Stimulated activated CD4-positive, alpha-beta T cell treated with anti-CD3 and anti-CD28 coated beads, Interleukin-12 subunit alpha, Interleukin-12 subunit beta, amount 100 ng/mL, for 24 hours (primary cell): ENCODE measurements at places on chromosomes 6 and 20.

GRCh38 chr20:64041040-64041780, 5.2 kb downstream of the C20orf204 start:
- no peak for DNase-seq

DNA sequence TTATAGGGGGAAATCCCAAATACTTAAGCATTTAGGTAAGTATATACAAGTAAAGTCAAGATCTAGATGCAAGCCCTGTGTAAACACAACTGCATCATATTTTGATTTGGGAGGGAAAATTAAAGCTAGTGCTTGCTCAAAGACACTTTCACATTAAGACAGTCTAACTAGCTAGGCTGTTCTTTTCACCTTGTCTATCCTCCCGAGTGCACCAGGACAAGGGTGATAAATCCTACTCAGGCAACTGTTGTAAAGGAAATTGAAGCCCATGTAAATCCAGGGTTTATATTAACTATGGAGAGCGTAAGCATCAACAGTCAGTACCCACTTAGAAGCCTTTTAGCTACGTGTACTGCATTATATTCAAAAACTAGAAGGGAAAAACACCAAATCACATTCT, 19.3 kb upstream of the BACH2 start:
- DNase-seq = no peak

DNA sequence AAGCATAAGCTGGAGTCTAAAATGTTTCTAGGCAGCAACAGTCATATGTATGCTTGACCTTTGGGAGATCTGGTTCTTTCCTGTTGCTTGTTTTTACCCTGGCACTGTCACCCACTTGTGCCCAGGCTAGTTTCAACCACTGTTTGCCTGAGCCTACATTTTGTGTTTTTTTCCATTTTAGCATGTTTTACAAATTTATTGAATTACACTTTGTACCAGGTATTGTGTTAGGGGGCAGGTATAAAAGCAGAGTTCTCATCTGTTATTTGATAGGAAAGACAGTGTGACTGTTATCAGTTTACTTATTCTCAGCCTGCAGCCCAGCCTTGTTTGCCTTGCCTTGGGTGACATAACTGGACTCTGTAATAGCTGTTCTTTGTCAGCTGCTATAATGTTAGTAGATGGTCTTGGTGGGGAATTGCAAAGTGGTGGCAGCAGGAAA, 147.0 kb downstream of the CDKAL1 start:
- no peak for DNase-seq

DNA sequence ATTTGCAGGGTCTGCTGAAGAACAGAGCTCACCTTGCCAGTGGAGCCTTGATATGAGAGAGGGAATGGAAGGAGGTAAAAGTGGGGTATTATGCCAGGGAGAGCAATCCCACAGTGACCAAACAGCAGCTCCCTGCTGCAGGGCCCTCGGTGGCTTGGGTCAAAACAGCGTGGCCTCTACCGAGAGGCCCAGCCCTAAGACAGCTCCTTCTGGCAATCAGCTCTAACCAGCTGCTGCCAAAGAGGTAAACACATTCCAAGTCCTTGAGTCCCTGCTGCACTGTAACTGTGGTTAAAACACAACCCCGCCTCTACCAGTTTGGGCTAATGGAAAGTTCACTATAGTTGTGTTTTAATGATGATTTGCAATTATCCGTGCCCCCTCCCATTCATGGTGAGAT, 1.4 kb upstream of the DAAM2 start:
- DNase-seq = no peak

DNA sequence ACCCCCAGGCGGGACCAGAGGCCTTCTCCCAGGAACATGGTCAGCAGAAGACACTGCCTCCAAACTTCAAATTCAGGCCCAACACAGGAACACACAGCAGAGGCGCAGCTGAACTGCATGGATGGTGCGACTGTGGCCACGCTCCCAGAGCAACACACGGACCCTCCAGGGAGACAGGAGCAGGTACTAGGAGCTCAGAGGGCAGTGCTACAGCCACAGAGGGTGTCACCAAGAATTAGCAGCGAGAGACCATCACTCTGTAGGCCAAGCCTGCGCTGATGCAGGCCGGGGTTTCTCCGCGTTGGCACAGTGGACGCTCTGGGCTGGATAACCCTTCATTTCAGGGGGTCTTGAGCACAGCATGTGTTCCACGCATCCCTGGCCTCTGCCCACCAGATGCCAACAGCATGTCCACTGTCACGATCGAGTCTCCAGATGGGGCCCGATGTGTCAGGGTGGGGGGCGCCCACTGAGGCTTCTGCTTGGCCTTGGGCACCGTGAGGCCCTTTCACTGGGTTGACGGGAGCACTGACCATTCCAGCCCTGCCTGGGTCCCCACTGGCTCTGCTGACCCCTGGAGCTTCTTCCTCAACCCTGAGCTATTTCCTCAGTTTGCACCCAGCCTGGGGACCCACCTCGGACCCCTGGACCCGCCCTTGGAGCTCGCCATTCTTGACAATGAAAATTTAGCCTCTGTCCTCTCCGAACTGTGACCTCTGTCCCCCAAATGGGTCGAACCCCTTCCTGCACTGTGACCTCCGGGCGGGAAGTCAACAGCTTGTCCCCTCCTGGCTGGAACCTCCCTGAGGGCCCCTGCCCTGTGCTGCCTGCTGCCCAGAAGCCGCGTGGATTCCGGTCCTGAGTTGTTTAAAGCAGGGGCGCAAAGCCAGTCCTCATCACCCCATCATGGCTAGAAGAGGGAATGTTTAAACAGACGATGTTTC, 239.4 kb downstream of the DLL1 start:
- DNase-seq = no peak

DNA sequence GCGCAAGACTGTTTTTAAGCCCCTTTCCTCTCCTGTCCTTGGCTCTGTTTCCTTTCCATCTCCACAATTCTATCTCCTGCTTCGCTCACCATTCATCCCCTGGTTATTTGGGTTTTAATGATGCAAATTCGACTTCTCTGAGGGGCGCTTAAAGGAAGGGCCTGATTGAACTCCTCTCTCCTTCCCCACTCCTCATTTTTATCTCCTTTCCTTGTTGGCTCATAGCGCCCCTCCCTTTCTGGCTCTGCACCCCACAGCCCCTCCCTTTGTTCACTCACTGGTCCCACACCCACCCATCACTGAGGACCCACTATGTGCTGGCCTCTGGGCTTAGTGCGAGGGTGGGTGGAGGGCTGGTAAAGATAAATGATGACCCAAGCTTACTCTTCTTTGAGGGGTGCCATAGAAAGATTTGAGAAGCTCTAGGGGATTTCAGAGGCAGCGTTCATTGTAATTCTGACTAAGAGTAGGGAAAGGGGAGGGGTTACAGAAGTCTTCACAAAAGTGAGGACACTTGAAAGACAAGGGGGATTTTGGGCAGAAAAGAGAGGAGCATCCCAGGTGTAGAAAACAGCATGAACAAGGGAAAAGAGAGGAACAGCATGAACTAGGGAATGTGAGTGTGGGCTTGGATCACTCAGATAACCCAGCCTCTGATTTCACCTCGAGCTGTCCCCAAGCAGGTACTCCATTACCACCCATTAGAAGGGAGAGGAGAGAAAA, 507.8 kb downstream of the CD83 start:
- DNase-seq = no peak
